ENCODE measurements at places on chromosomes 11 and 22.

DNA sequence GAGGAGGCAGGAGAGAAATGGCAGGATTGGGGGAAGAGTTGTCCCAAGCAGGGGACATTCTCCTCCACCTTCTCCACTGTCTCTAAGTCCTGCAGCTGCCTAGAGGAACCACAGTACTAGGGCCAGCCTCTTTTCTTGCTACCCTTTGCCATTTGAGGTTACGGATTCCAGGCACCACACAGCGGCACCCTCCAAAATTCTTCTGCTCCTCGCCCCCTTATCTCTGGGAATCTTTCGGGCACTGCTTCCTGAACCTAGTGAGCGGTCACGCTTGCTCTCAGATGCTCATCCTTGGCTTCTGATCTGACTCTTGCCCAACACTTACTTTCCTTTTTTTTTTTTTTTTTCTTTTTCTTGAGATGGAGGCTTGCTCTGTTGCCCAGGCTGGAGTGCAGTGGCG is 26.6 kb upstream of the XBP1 start:
- DNase-seq = peak; percentile 6

GRCh38 chr11:2393941-2394817 is 6.4 kb upstream of the TSSC4 start:
- no peak for DNase-seq

DNA sequence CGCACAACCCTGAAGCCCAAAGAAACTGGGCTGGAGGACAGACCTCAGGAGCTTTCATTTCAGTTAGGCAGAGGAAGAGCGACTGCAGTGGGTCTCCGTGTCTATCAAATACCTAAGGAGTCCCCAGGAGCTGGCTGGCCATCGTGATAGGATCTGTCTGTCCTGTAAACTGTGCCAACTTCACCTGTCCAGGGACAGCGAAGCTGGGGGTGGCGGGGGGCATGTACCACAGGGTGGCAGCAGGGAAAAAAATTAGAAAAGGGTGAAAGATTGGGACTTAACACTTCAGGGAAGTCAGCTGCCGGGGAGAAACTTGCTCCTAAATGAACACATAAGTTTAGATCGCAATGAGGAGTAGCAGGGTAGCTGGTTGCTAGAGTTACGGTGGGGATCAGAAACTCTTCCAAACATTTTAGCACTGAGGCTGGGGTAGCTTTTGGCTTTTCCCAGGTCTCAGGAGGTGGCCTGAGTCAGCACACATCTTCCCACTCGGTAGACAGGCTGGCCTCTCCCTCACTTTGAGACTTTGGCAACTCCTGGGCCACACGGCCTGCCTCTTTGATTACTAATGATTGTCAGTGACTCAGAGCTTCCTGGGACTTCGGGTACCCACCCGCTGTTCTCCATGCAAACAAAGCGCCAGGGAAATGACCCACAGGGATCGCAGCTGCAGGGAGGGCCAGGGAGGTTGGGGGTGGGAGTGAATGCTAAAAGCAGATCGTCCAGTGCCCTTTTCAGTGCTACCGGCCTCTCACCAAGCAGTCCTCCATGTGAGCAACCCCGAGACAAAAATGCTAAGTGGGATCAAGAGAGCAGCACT is 2.9 kb upstream of the MTFP1 start:
- DNase-seq = no peak

- peak; percentile 23 for DNase-seq
These were observed 57.8 kb downstream of the ENDOD1 start for GRCh38 chr11:95147364-95147905.

DNA sequence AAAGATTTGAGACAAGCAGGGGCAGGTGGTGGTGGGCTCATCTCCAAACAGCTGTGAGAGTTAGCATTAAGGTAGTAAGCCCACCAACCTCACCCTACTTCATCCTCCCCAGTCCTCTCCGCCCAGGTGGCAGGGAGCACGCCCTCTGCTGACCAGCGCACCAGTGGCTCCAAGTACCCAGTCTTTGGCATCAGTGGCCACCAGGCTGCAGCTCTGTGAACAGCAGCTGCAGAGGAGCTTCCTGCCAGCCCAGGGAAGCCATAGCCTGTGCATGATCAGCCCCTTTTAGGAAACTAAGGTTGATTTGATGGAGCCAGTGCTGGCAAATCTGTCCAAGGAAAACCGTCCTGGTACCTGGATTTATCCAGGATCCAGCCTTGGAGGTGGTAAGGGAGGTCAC is 21.7 kb downstream of the CAVIN3 start:
- DNase-seq = peak; percentile 48

DNA sequence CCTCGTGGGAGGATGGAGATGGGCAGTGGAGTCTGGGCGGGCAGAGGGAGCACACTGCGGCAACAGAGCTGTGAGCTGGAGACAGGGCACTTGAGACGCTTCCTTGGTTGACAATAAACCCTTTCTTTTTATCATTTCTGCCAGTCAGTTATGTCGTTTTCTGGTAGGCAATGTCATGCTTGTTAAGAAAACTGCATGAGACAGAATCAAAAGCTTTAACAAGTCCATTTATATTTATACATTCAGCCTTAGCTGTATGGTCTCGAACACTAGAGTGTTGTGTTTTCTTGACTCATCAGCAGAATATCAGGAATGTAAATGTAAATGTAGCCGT is 31.9 kb downstream of the PPFIA1 start:
- DNase-seq = no peak

DNA sequence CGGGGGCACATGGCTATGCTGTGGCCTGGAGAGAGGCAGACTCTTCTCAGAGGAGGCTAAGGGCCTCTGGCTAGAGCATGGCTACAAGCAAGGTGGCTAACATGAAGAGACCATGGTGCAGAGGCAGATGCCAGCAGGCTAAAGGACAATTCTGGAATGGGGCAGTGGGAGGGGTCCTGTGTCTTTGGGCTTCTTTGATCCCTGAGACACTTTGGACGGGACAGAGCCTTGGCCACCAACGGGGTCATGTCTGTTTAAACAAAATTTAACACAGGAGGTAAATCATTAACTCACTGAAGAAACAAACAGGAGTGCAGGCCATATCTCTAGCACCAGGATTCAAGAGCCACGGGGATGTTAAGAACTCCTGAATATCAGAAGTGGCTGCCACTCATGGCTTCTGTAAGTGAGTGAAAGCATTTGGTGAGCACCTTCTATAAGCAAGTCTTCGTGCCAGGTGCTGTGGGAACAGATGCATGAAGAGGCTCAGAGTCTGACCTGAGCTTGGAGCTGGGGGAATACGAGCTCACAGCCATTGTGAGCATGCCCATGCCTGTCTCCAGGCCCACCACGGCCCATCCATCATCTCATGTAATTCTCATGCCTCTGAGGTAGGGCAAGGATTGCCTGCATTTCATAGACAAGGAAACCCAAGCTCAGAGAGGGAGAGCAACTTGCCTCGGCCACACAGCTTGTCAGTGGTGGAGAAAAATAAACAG is 18.3 kb upstream of the ZNRF3 start:
- no peak for DNase-seq

DNA sequence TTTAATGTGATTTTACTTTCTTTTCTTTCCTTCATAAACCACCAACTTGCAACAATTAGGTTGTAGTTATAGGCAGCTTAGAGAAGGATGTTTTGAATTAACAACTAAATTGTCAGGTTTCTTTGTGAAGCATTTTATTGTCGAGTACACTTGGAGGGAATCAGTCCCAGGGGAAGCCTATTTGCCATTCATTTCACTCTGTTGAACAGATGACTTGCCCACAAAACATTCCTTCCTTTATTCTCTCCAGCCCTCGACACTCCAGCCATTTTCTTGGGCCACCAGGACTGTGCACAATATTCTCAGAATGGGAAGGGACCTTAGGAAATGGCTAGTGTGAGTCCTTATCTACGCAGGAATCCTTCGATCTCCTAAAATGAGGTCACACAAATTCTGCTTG is 620.6 kb downstream of the SOX6 start:
- no peak for DNase-seq

GRCh38 chr22:43449831-43450225 is 38.0 kb downstream of the MPPED1 start:
- DNase-seq = no peak

GRCh38 chr11:11458485-11458884 is 105.4 kb upstream of the CSNK2A3 start:
- DNase-seq = no peak

GRCh38 chr11:134535029-134536025 is 123.3 kb upstream of the B3GAT1 start:
- no peak for DNase-seq

DNA sequence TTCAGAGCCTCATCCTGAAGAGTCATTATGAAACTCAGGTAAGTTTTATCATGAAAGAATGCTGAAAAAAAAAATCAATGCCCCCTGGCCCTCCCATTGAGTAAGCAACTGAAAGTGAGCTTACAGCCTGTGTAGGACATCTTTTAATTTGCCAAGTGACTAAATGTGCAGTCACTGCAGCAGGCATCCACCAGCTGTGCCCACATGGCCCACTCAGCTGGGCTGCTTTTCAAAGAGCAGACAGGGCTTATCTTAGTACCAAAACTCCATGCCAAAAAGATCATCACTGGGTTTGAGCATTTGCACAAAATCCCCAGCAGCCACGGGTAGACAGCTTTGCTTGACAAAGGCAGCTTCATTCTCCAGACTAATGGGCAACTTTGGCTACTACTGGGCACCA is 709.7 kb downstream of the NTM start:
- no peak for DNase-seq

DNA sequence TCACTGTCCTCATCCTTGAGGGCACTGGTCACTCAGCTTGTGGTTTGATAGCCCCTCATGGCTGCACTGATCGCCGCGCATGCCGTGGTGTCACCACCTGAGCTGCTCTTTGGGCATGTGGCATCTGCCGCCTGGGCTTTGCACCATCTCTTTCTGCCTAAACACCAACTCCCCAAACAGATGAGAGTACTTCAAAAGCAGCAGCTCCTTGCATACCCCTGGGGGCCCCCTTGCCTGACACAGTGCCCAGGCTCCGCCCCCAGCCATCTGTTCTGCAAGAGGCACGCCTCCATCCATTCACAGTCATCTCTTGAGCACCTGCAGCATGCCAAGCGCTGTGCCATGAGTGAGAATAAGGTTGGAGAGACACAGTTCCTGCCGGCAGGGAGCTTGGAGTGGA is 104.5 kb upstream of the B3GAT1 start:
- DNase-seq = no peak

DNA sequence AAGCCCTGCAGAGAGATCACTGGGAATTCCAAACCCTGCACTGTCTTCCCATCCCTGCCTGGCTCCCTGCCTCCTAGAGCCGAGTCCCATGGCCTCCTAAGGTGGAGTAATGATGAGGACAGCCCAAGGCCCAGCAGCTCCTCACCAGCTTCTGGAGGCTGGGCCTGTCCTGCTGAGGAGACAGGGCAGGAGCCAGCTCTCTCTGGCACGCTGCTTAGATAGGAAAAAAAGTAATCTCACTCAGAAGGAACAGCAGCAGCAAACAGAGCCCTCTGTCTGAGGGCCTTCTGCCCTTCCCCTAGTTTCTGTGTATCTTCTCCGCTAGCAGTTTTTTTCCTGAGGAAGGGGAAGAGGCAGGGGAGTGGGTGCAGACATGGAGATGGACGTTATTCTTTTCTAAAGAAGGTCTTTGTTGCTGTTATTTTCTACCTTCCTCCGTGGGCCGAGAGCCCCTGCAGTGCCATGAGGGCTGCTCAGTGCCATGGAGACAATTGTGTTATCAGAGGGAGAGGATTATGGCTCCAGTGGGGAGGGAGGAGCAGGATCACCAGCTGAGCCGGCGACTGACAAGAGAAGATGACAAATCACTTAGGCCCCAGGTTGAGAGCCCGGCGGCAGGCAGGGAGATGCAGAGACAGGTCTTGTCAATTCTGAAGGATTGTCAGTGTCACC is 315.3 kb downstream of the BUD13 start:
- DNase-seq = no peak

- no peak for DNase-seq
These were observed 26.6 kb downstream of the ZBED4 start for GRCh38 chr22:49880281-49880680.

GRCh38 chr22:20428496-20429253 is 8.9 kb downstream of the SCARF2 start:
- DNase-seq = no peak

DNA sequence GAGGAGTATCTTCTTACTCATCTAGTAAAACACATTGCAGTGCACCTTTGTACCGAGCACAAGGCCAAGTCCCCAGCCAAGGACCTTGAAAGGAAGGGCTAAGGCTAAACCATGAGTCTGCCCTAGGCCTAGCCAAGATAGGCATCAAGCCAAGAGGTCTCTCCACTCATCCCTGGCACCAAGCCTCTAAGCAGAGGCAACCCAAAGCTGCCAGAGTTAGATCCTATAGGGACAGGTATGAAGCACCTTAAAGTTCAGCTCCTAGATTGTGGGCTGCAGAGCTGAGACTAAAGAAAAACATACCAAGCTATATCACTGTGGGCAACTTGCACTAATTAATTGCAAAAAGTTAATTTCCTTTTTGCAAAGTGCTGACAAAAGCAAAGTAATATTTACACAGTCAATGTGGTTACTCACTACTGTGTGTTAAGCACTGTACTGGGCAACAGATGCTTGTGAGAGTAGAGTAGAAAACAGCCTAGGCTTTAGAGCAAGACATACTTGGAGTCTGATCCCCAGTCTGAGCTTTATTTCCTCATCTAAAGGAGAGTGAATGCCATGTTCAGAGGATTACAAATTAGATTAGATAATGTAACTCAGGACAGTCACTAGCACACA is 7.2 kb downstream of the COA4 start:
- no peak for DNase-seq

DNA sequence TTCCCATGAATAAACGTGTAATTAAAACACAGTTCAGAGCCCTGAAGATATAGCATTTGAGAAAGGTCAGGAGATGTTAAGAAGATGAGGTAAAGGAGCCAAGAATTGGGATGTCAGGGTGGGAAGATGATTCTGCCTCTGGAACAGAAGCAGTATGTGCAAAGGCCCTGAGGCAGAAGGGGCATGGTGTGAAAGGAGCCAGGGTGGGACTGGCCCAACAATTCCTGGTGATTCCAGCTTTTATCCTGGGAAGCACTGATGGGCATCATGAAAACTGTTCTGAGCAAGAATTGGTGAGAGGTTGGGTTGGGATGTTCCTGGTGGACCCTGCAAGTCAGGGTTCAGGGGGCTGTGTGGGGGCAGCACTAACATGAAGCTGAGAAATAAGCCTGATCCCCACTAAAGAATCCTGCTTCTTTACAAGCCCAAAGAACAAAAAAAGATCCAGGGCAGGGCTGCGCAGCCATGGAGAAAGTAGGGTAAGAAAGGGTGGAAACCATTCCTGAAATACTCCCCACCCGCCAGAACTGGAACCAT is 2.5 kb upstream of the FXYD6 start:
- no peak for DNase-seq

- no peak for DNase-seq
These were observed 44.6 kb upstream of the SYT7 start for GRCh38 chr11:61625525-61625924.

- DNase-seq = no peak
These were observed 68.7 kb upstream of the FGF3 start for GRCh38 chr11:69887841-69888427.
